ENCODE measurements at places on chromosomes 12 and 14.
A peak's percentile ranks its signal among the peaks of the same experiment; 100 is the strongest.

- H3K4me1 ChIP-seq, result no peaks in the 10 kb centered on the region
- DNase-seq, result no peak
- H3K27me3 ChIP-seq, result no peaks in the 10 kb centered on the region
- no peak overlapping the region for H3K4me3 ChIP-seq
Observed at GRCh38 chr12:114096461-114096860, 130.3 kb upstream of the RBM19 start.

GRCh38 chr12:108551535-108551934, 9.4 kb downstream of the SART3 start:
- H3K4me3 ChIP-seq, result no peak overlapping the region
- H3K27ac ChIP-seq, result no peak overlapping the region
- H3K36me3 ChIP-seq, result peaks cover 24% of the 10 kb centered on the region

DNA sequence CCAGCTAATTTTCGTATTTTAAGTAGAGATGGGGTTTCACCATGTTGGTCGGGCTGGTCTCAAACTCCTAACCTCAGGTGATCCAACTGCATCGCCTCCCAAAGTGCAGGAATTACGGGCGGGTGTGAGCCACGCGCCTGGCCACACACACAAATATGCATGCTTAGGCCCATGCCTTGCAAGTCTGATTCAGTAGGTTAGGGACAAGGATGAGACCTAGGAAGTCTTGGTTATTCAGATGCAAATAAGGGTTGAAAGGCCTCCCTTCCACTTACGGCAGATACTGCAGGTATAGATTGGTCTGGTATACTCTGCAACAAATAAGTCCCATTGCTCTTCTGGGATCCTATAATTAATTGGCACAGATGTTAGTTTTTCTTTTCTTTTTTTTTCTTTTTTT, 32.9 kb downstream of the TXNRD1 start:
- H3K4me1 ChIP-seq, result no peaks in the 10 kb centered on the region
- no peak overlapping the region for H3K4me3 ChIP-seq
- DNase-seq, result no peak
- no peaks in the 10 kb centered on the region for H3K27me3 ChIP-seq
- no peaks in the 10 kb centered on the region for H3K36me3 ChIP-seq

GRCh38 chr14:24928386-24928900, 121.5 kb downstream of the STXBP6 start:
- H3K4me1 ChIP-seq, result no peaks in the 10 kb centered on the region
- H3K36me3 ChIP-seq, result no peaks in the 10 kb centered on the region
- peak overlapping the region; percentile 40 for H3K27ac ChIP-seq
- no peaks in the 10 kb centered on the region for H3K27me3 ChIP-seq

- H3K27ac ChIP-seq, result no peak overlapping the region
- H3K27me3 ChIP-seq, result no peaks in the 10 kb centered on the region
- no peak overlapping the region for H3K4me3 ChIP-seq
- peaks cover 28% of the 10 kb centered on the region for H3K36me3 ChIP-seq
Observed at GRCh38 chr12:68835333-68835908, 27.4 kb downstream of the MDM2 start.

GRCh38 chr14:75341620-75342019, 63.0 kb downstream of the FOS start:
- no peaks in the 10 kb centered on the region for H3K27me3 ChIP-seq
- no peak for DNase-seq
- no peaks in the 10 kb centered on the region for H3K36me3 ChIP-seq
- H3K4me3 ChIP-seq, result no peak overlapping the region
- H3K4me1 ChIP-seq, result peaks cover 8% of the 10 kb centered on the region

DNA sequence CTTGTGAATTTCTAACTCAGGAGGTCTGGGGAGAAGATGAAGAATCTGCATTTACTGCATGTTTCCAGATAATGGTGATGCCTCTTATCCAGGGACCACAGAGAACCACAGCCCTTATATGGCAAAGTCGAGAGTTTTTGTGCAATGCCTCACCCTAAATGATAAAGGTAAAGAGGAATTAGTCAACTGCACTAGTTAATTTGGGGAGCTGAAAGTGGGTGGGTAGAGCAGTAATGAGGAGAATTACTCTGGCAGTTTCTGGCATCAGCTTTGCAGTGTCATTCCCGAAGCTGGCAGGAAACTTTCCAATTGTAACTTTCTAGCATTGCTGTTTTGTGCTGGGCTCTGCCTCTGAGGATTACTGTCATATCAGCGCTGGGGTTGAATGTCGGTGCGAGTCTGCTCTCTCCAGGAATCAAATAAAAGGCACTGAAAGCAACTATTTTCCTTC, 10.3 kb downstream of the EGLN3 start:
- H3K4me3 ChIP-seq, result no peak overlapping the region
- H3K4me1 ChIP-seq, result peaks cover 11% of the 10 kb centered on the region
- peak overlapping the region; percentile 69 for H3K27ac ChIP-seq
- H3K36me3 ChIP-seq, result peaks cover 5% of the 10 kb centered on the region

- H3K36me3 ChIP-seq, result no peaks in the 10 kb centered on the region
- H3K27me3 ChIP-seq, result no peaks in the 10 kb centered on the region
- no peak overlapping the region for H3K4me3 ChIP-seq
- H3K27ac ChIP-seq, result no peak overlapping the region
- no peak for DNase-seq
- no peaks in the 10 kb centered on the region for H3K4me1 ChIP-seq
Observed at GRCh38 chr12:33486058-33486457, 46.4 kb upstream of the SYT10 start.

- peaks cover 15% of the 10 kb centered on the region for H3K4me1 ChIP-seq
- no peaks in the 10 kb centered on the region for H3K27me3 ChIP-seq
- H3K4me3 ChIP-seq, result no peak overlapping the region
- no peaks in the 10 kb centered on the region for H3K36me3 ChIP-seq
- no peak for DNase-seq
Observed at GRCh38 chr12:115419145-115419646, 735.2 kb upstream of the TBX3 start.

GRCh38 chr12:50572287-50572686, 67.5 kb downstream of the DIP2B start:
- peak; percentile 91 for DNase-seq
- H3K4me1 ChIP-seq, result peaks cover 10% of the 10 kb centered on the region
- H3K27me3 ChIP-seq, result no peaks in the 10 kb centered on the region

DNA sequence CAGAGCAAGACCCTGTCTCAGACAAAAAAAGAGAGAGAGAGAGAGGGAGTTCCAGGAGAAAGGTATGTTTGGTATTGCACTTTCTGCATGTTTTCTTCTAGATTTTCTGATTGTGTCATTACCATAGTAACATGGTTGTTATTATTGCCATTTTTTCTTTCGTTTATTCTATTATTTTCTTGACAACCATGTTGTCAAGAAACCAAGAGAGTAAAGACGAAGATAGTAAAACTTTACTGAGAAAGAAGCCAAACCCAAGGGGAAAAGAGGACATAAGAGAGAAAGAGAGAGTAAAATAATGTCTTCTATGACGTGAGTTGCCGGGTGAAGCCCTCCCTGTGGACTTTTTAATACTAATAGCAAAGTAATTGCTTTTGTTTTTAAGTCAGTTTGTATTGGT, 1186.0 kb upstream of the SEL1L start:
- no peak for DNase-seq
- H3K27ac ChIP-seq, result no peak overlapping the region
- no peaks in the 10 kb centered on the region for H3K36me3 ChIP-seq
- H3K4me3 ChIP-seq, result no peak overlapping the region
- H3K4me1 ChIP-seq, result peaks cover 3% of the 10 kb centered on the region

GRCh38 chr12:132314516-132315233, 14.7 kb downstream of the GALNT9 start:
- H3K36me3 ChIP-seq, result no peaks in the 10 kb centered on the region
- H3K4me3 ChIP-seq, result no peak overlapping the region
- no peaks in the 10 kb centered on the region for H3K4me1 ChIP-seq
- no peak for DNase-seq
- peaks cover 3% of the 10 kb centered on the region for H3K27me3 ChIP-seq
- no peak overlapping the region for H3K27ac ChIP-seq

GRCh38 chr14:35965400-35965799, 139.3 kb downstream of the BRMS1L start:
- no peak for DNase-seq
- H3K4me1 ChIP-seq, result no peaks in the 10 kb centered on the region
- H3K4me3 ChIP-seq, result no peak overlapping the region
- H3K36me3 ChIP-seq, result no peaks in the 10 kb centered on the region
- H3K27ac ChIP-seq, result no peak overlapping the region
- H3K27me3 ChIP-seq, result no peaks in the 10 kb centered on the region

GRCh38 chr12:50686976-50687375, 76.9 kb upstream of the ATF1 start:
- no peaks in the 10 kb centered on the region for H3K4me1 ChIP-seq
- no peak overlapping the region for H3K4me3 ChIP-seq
- H3K27me3 ChIP-seq, result no peaks in the 10 kb centered on the region
- peak; percentile 76 for DNase-seq

DNA sequence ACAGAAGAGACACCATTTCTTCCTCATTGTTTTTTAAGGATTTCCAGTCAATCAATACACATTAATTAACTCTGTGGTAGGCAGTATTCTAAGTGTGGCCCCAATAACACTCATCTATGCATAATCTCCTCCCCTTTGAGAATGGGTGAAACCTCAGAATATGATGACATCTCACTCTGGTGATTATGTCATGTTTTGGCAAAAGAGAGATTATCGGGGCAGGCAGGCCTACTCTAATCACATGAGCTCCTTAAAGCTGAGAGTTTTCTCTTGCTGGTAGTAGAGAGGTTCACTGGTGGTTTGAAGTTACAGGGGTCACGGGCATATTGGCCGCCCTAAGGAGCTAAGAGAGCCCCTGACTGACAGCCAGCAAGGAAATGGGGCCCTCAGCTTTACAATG, 7.1 kb upstream of the LGMN start:
- H3K27me3 ChIP-seq, result no peaks in the 10 kb centered on the region
- peak; percentile 10 for DNase-seq
- H3K27ac ChIP-seq, result no peak overlapping the region
- no peaks in the 10 kb centered on the region for H3K36me3 ChIP-seq

DNA sequence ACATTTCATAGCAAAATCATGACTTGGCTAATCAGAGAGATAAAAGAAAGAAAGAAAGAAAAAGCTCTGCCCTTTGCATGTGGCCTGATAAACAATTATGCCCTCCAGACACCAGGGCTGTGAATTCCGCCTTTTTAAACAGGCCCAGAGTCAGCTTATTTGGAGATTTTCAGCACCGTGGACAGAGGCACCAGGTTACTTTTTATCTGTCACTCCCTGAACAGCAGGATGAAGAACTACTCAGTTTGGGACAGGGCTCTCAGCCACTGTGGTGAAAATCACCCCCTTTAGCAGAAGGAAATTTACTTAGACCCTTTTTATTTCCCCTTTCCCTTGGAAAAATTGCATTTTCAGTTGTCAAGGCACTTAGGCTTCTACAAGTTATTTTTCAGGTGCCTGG, 359.9 kb downstream of the NRXN3 start:
- no peaks in the 10 kb centered on the region for H3K4me1 ChIP-seq
- no peak overlapping the region for H3K4me3 ChIP-seq
- H3K36me3 ChIP-seq, result no peaks in the 10 kb centered on the region
- H3K27me3 ChIP-seq, result no peaks in the 10 kb centered on the region

DNA sequence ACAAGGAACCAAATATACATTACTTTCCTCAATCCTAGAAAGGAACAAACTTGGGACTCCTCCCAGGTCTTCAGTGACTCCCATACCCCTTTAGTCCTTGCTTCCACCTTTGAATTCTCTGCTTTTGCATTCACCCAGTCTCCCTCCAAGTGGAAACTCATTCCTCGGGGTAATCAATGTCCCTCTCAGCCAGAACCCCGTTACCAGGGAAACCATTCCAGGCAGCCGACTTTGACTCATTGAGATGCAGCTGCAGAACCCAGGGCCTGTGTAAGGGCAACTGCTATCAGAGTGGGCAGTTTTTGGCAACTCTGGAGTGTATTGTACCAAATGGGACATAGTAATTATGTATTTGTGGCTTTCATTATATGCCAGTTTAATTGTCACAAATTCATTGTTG, 186.2 kb downstream of the NRXN3 start:
- no peak overlapping the region for H3K4me3 ChIP-seq
- no peak for DNase-seq
- no peaks in the 10 kb centered on the region for H3K4me1 ChIP-seq
- no peaks in the 10 kb centered on the region for H3K36me3 ChIP-seq
- no peak overlapping the region for H3K27ac ChIP-seq
- H3K27me3 ChIP-seq, result no peaks in the 10 kb centered on the region

DNA sequence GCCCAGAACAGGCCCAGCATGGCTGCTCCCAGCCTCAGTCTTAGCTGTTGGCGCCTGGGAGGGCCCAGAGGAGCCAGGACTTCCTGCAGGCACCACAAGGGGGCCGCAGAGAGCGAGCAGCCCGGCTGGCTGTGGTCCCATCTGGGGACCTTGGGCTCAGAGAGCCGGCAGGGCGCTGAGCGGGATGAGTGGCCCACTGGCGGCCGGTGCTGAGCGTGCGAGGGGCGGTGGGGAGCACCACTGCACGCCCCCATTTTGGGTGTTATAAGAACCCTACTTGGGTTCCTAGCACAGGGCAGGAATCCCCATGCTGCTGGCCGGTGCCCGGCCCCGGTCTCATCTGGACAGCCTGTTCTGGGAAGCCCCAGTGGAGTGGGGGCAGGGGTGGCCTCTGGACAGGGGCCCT, 25.9 kb upstream of the CRIP2 start:
- no peaks in the 10 kb centered on the region for H3K4me1 ChIP-seq
- no peak overlapping the region for H3K4me3 ChIP-seq
- DNase-seq, result peak; percentile 83
- H3K36me3 ChIP-seq, result peaks cover 3% of the 10 kb centered on the region
- H3K27ac ChIP-seq, result no peak overlapping the region
- no peaks in the 10 kb centered on the region for H3K27me3 ChIP-seq

- no peak overlapping the region for H3K4me3 ChIP-seq
- peaks cover 56% of the 10 kb centered on the region for H3K36me3 ChIP-seq
- no peaks in the 10 kb centered on the region for H3K4me1 ChIP-seq
- peaks cover 2% of the 10 kb centered on the region for H3K27me3 ChIP-seq
Observed at GRCh38 chr12:114395755-114396152, 10.2 kb downstream of the TBX5 start.

DNA sequence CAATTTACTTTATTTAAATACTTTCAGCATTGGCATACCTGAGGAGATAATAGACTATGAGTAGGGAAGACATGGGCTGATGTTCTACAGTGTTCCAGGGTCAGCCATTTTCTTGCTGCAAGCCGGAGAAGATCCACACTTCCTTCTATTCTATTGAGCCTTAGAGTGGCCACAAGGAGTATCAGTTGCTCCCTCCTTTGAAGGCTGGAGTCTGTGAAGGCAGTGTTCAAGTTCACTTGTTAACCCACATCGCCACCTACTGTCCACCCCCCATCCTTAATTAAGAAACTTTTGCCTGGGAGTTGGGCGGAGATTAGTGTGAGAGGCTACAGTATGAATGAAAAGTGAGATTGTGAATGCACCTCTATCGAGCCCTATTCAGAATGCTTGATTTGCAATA, 666.6 kb downstream of the NRXN3 start:
- no peak overlapping the region for H3K4me3 ChIP-seq
- no peaks in the 10 kb centered on the region for H3K27me3 ChIP-seq
- H3K27ac ChIP-seq, result no peak overlapping the region
